Endodermal cell (in vitro differentiated cells): ENCODE measurements at places on chromosomes 2 and 18. TPM values are rescaled to one million over a fixed set of nuclear protein-coding genes. Genes with fewer than 3 reads are reported as not detected.

DNA sequence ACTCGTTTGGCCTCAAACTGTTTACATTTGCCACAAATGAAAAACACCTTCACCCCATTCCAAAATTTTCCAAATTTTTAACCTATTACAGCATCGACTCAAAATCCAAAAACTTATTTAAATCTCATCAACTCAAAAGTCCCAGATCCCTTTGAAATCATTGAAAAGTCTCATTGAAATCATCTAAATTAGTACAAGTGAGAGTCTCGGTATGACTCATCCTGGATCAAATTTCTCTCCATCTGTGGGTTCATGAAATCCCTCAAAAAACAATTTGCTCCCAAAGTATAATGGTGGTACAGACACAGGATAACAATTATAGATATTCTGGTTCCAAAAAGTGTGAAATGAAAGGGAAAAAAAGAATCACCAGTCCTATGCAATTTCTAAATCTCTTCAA is 65.1 kb downstream of the LRP1B start:
- DNase-seq: no peak

- no peak for DNase-seq
Observed at GRCh38 chr18:8809514-8809913, 104.2 kb downstream of the MTCL1 start.

- no peak for DNase-seq
Observed at GRCh38 chr2:142714600-142714999, 162.9 kb upstream of the KYNU start.

DNA sequence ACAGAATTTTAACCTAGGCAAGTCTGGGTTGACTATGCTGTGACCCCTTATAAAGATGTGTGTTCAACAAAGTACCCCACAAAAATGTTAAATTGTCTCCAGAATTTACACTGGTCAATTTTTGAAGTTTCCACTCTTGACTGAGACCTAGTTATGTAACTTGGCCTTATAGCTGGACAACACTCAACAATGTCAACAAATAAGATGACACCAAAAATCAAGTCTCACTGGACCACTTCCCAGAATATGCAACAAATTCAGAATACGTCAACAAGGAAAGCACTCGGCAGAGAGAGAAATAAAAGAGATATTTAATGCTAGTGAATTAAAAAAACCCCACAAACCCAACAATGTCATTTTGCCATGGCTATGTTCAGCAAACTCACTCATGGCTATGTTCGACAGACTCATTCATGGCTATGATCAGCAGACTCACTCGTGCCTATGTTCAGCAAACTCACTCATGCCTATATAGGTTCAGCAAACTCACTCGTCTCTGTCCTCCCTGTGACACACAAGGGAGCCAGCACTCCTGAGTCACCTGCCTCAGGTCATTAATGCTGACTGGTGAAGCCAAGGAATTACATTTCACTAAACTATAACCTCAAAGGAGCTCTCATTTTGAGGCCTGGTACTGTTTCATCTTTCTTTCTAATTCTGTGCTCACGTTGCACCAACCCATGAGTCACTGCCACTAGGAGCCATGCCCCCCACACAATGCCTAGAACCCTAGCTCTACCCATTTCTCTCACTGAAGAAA is 72.7 kb downstream of the PTPN2 start:
- DNase-seq: no peak

GRCh38 chr2:106876699-106877098 is 9.3 kb downstream of the ST6GAL2 start:
- no peak for DNase-seq

Gene UCN
- total RNA-seq: 0.52 and 0.59 TPM in 2 replicates
